ENCODE measurements at places on chromosomes 4 and X. TPM values are rescaled to one million over a fixed set of nuclear protein-coding genes. Genes with fewer than 3 reads are reported as not detected.

The TBC1D19 gene
- polyA plus RNA-seq, result 8.2 TPM

The CENPE gene
- polyA plus RNA-seq, result 0.07 TPM

The GAB3 gene
- 3.2 TPM for polyA plus RNA-seq

The PAGE1 gene
- polyA plus RNA-seq, result not detected

The DLG3 gene
- 0.27 TPM for polyA plus RNA-seq

The CFAP299 gene
- polyA plus RNA-seq, result not detected

DNA sequence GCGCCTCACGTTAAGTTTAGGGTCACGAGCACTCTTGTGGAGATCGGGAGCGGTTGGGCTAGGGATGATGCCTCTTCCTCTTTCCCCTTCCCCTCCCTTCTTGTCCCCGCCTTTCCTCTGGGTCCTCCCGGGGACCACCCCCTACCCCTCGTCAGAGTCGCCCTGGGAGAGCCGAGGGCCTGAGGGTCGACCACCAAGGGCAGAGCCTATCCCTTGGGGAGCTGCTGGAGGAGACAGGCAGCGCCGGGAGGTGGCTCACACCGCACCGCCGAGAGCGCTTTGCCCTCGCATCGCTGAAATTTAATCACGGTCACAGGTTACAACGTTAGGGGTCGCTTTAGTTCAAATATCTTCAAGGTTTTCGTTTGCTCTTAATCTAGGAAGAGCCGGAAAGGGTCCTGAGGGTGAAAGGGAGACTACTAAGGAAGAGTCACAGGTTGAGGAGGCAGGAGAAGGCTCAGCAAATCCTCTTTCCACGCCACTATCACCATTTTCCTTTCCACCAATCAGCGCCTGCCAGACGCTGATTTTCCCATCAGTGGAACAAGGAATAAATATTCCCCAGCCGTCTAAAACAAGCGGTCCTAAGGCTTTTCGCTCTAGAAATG is 528 bp upstream of the SNCA start:
- no peak for DNase-seq

DNA sequence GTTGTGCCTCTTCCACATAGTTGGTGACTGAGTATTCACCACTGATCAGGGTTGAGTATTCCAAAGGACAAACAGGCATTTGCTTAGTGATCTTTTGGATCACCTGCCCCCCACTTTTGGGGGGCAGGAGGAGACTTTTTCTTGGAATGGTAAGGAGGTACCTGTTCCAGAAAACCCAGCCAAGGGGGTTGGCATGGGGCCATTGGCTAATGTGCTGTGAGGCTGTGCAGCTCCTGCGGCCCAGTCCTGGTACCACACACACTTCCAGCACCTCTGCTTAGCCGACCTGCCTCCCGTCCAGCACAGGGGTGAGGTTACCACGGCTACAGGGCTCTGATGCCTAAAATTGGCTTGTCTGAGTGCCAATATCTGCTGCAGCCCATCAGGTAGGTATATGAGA is 40.1 kb upstream of the MGST2 start:
- DNase-seq, result no peak

- no peak for DNase-seq
Measured at GRCh38 chrX:24498975-24499374, 33.9 kb downstream of the PDK3 start.

DNA sequence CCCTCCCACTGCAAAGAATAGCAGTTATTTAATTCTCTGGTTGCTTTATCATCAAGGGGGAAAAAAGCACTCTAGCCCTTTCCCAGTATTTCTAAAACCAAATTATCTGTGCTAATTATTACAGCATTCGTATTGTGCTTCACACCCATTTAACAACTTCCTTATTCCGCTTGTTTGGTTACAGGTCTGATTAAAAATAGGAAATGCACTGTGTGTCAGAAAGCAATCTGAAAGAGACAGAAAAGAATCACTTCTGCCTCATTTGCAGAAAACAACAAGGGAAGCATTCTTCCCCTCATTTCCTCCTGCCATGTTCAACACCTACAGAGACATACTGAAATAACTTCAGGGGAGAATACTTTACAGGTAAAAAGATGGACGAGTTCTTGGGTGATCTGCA is 114.9 kb upstream of the MAP3K15 start:
- DNase-seq, result no peak

DNA sequence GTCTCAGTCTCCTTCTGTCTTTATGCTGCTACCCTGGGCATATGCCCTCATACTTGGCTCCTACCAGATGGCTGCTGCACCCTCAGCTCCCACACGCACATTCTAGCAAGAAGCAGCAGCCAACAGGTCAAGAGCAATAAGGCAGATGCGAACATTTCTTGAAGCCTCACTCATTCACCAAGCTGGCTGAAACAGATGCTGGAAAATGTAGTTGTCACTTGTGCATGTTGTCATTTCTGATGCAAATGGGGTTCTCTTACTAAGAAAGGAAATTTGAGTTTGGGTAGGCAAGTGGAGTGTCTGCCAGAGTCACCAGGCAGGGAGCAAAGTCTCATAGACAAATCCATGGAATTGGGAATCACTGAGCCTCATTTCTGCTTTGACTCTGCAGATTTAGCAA is 57.4 kb upstream of the SORBS2 start:
- no peak for DNase-seq

DNA sequence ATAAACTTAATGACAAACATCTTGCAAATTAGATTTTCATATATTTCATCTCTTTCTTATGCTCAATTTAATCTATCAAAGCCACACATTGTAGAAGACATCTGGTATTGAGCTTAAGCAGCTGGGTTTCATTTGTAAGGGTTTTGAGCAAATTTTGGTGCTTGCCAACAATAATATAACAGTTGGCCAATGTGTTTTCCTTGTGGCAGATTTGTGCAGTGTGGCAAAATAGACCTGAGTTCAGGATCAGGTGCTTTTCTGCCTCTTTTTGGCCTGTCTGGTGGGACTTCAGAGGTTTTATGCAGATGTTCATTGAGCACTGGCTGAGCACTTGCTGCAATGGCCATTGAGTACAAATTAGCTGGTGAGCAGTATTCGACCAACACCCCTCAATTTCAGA is 301.9 kb downstream of the BMPR1B start:
- DNase-seq, result no peak

- no peak for DNase-seq
Measured at GRCh38 chr4:39495446-39496213, 31.6 kb downstream of the UGDH start.

- DNase-seq, result peak; percentile 49
Measured at GRCh38 chrX:129961180-129962083, 21.0 kb upstream of the BCORL1 start.

All from psoas muscle (tissue), 8 donors.